Pancreas (tissue), 10 donors: ENCODE measurements at places on chromosomes 12 and 14. TPM values are rescaled to one million over a fixed set of nuclear protein-coding genes. Genes with fewer than 3 reads are reported as not detected.

GRCh38 chr12:120831648-120832267 lies 72.4 kb downstream of the SPPL3 start:
- no peak for DNase-seq

- no peak for DNase-seq
Observed at GRCh38 chr14:90442388-90442787, 45.6 kb downstream of the CALM1 start.

- peak; percentile 18 for DNase-seq
Observed at GRCh38 chr14:64806202-64806861, 73.4 kb downstream of the SPTB start.

DNA sequence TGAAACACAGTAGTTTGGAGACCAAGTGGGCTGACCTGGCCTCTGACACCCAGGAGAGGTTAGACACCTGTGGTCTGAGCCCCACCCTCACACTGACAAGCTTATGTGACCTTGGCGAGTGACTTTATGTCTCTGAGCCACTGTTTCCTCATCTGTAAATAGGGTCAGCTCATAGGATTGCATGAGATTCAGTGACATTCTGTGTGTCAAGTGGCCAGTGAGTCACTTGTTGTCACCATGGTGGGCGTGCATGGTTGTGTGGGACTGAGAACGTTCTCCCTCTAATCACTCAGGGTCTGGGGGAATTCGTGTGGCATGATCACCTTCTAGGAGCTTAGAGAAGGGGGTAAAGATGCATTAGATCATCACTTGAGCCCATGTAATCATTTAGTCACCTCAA lies 146.4 kb downstream of the PHETA1 start:
- DNase-seq = no peak

- DNase-seq = peak; percentile 80
Observed at GRCh38 chr14:21025371-21026273, 761 bp upstream of the NDRG2 start.

DNA sequence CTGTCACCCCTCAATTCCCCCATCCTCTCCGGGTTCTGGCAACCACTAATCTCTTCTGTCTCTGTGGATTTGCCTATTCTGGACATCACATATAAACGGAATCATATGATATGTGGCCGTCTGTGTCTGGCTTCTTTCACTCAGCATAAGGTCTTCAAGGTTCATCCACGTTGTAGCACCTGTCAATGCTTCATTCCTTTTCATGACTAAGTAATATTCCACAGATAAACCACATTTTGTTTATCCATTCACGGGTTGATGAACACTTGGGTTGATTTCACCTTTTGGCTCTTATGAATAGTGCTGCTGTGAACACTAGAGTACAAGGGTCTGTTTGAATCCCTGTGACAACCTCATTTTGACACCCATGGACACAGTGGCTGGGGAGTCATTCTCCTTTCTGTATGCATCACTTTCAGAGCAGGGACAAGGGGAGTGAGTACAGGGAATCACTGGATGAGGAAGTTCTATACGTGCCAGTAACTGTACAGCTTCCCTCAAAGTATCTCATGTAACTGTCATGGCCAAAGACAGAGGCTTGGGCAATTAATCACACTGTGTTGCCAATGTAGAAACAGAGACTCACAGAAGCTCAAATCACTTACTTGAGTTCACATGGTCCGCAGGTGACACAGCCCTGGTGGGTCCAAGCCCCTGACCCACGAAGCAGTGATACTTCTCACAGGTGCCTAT lies 10.9 kb upstream of the TESC start:
- DNase-seq = no peak

Gene SLC25A47
- total RNA-seq = 0.28 TPM

Gene CLECL1
- total RNA-seq = not detected
